Naive thymus-derived CD8-positive, alpha-beta T cell (primary cell): ENCODE measurements at places on chromosomes 12 and 14. TPM values are rescaled to one million over a fixed set of nuclear protein-coding genes. Genes with fewer than 3 reads are reported as not detected.

The PZP gene
- total RNA-seq, result not detected

The KRT73 gene
- 10.0 TPM for total RNA-seq

The POTEM gene
- total RNA-seq, result not detected

The TAS2R19 gene
- 4.7 TPM for total RNA-seq

DNA sequence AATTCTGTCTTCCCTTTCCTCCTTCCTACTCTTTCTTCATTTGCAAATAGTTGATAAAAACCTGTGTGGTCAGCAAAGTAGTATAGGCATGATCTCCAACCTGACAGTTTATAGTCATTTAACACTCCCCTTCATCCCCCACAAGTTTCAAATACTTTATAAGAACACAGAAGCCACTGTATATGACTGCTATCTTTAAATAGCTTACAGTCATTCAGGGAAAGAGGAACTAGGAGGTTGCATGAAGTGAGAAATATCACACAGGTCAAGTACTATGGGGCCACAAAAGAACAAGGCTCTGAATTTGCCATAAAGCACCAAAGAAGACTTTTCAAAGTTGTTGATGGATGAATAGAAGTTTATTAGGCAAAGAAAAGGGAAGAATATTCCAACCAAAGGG, 431.3 kb downstream of the NPAS3 start:
- no peak for DNase-seq

GRCh38 chr12:12333407-12334366, 16.4 kb downstream of the MANSC1 start:
- DNase-seq, result no peak

GRCh38 chr14:40414386-40414785, 982.2 kb upstream of the FBXO33 start:
- no peak for DNase-seq

DNA sequence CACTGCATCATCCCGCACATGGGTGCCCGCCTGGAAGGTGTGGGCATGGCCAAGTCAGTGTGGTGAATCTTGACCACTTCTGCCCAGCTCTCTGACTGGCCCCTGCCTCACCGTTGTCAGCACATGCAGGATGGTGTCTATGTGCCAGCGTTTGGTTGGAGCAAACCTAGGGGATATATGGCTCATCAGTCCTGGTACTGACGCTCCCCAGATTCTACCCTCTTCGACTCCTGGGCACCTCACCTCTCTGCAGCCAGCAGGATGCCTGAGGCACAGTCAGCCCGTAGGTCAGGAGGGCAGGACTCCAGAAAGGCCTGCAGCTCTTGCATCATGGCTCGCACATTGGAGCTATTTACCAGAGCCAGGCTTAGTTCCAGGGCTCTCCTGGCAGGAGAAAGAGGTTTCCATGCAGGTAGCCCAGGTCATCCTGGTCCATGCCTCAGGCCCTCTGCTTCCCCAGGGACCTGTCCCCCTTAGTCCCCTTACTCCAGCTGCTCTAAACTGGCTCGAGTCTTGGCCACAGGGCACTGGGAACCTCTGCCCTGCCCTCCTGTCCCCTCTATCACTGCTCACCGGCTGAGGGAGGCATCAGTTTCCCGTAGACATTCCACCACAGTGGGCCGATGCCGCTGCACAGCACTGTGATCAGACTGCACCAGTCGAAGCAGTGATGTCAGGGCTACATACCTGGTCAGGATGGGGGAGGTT, 4.0 kb downstream of the AP1G2 start:
- DNase-seq, result no peak

GRCh38 chr14:35344107-35344807, 52.1 kb downstream of the PSMA6 start:
- DNase-seq, result no peak

- no peak for DNase-seq
These were observed 456.2 kb upstream of the MGAT4C start for GRCh38 chr12:86712425-86712843.

- no peak for DNase-seq
These were observed 10.3 kb downstream of the ZFYVE21 start for GRCh38 chr14:103725739-103726395.

DNA sequence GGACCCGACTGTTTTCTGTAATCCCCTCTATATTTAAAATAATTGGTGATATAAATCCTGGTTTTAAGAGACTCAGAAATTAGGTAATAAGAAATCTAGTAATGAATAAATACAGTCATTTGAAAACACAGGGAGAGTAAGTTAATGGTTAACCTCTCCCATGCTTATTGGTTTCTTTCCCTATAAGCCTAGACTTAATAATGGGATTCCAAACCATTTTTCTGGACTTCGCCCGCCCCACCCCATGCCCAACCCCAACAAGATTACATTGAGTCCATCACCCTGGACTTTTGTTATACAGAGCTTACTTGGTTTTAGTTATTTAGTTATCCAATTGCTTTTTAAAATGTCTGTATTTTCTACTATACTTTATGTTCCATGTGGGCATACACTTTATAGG, 98.7 kb downstream of the WIF1 start:
- no peak for DNase-seq

DNA sequence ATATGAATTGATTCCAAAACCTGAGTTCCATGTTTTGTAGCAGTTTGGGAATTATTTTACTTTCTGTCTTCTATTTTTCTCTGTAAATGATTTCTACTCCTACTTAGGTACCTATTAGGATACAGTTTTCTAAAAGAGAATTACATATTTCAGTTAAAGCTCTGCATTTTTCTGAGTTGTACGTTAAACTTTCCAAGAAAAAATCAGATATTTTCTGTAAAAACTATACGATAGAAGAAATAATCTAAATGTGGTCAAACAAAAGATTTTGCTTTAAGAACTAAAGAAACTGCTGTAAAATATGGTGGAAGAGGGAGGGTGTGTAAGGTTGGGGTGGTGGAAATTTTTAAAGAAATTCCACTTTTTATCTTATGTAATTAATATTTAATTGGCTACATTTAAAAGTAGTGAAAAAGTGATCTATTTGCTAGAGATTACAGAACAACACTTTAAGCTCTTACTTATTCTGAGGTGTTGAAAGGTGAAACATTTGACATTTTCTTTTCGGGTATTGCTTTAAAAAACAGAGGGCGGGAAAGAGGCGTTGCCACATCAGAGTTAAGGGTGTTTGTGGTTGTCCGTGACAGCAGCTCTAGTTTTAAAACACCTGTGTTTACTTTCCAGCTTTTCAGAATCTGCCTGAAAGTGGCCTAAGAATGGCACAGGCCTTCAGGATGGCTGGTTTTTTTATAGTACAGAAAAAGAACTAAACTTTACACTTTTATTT, 187.3 kb downstream of the MIPOL1 start:
- DNase-seq, result no peak

- no peak for DNase-seq
These were observed 127.7 kb downstream of the NRXN3 start for GRCh38 chr14:78297858-78298257.

DNA sequence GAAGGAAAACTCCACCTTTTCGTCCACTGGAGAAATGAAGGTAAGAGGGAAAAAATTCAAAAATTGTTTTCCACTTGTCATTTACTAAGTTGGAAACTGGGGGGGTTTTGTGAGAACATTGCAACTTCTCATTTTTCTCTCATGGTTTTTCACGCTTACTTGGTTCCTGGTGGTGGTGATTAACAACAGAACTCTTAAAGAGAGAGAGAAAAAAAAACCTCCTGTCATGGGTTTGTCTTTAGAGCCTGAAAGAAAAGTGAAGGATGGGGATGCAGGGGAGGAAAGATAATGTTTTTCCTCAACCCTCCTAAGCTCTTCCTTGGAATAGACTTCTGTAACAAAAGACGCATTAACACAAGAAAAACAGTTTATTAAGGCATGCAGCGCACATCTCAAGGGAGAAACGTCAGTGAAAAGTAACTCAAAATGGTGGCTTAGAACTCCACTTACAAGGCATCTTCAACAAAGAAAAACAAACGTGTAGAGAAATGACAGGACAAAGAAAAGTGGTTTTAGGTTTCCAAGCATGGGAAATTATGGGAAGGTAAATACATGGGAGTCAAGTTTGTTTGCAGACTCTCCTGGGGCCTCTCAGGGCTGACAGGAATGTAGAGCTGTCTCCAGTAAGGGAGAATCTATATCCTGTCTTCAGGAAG, 81.9 kb upstream of the ATF7IP start:
- DNase-seq, result no peak

DNA sequence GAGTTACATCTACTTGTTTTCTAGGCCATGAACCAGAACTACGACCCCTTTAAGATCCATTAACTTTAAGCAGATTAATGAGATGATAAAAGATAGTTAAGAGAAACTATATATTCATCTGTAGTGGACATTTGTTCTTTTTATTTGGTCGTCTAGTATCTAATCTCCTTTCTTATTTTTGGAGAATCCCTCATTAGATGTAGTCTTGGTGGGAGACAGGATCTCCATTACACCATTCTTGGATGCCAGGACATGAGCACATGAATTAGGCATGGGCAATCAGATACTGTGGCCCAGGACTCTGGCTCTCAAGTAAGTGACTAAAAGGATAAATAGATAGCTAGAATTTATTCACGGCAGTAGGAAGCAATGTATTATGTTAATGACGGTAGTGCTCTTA, 245.0 kb downstream of the ATP23 start:
- DNase-seq, result no peak

DNA sequence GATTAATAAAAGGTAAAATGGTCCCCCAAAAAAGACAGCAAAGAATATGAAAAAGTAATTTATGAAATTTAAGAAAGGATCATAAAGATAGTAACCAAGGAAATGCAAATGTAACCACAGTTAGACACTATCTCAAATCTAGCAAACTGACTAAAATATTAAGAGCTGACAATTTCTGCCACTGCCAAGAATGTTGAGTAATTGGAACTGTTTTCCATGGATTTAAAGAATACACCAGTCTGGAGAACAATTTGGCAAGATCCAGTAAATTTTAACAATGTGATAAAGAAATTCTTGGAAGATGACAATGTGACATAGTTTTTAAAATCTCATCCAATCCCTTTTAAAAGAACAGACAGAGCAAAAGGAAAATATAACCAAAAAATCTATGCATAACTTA, 798.0 kb upstream of the MGAT4C start:
- no peak for DNase-seq

GRCh38 chr12:110310763-110311162, 29.7 kb downstream of the ATP2A2 start:
- DNase-seq, result no peak

DNA sequence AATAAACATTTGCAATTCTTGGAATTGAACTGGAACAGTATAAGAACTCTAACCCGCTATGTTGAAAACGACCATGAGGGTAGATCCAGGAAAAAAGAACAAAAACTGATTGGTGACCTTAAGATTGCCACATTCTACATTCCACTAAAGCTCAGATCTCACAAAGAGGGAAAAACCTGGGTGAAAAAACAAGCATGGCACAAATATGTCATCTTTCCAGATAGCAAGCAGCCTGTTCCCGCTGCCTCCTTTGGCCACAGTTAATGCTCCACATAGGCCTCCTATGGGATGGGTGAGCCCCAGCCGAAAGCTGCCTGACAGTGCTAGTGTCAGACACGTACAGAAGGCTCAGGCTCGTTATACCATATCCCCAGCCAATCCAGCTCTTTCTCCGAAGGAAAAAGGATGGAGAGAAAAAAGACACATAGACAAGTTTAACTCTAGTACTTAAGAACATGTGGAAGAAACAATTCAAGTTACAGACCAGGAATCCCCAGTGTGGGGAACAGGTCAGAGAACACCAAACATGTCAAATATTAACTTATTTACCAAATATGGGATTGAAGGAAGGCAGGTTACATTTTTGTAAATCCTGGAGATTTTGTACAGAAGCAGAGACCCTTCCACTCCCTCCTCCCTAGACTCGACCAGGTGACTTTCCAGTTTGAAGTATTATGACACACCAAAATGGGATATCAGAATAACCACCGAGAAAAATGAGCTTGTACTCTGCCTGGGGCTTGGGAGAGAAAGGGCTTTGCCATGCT, 14.7 kb downstream of the LETMD1 start:
- DNase-seq, result no peak

GRCh38 chr12:22037947-22038346, 8.1 kb upstream of the CMAS start:
- no peak for DNase-seq

DNA sequence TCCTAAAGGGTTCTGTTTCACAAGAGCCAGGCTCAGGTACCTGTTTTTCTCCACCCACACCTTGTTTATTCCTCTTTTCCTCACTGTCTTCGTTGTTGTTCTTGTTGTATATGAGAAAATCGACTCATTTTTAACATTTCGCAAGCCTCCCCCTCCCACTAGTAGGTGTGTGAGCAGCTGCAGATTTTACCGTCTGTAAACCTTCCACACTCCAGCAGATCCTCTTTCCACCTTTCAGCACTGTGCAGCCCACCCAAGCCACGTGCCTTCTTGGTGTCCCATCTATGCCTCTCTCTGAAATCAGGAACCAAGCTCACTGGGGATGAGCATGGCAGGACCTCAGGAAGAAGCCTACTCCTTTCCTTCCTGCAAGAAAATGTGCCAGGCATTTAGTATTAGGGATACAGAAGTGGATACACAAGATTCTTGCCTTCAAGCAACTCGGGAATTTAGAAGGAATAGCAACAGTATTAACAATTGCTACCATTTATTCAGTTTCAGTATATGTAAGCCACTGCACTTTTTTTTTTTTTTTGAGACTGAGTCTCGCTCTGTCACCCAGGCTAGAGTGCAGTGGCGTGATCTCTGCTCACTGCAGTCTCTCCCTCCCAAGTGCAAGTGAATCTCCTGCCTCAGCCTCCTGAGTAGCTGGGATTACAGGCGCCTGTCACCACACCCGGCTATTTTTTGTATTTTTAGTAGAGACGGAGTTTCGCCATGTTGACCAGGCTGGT, 113.6 kb downstream of the CHST11 start:
- DNase-seq, result no peak

GRCh38 chr14:101247842-101248725, 313.2 kb upstream of the DIO3 start:
- DNase-seq, result no peak

DNA sequence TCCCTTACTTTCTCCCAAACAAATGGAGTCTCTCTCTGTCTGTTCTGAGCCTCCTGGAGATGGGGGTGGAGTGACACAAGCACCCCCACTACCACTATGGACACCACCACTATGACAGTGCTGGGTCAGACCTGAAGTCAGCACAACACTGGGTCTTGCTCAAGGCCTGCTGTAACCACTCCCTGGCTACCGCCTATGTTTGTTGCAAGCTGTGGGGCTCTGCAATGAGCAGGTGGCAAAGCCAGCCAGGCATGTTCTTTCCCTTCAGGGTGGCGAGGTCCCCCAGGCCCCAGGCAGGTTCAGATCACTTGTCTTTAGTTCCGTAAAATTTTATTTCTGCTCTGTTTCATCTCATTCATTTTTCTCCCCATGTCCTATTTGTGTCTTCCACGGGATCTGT, 349.8 kb downstream of the TMEM121 start:
- no peak for DNase-seq

DNA sequence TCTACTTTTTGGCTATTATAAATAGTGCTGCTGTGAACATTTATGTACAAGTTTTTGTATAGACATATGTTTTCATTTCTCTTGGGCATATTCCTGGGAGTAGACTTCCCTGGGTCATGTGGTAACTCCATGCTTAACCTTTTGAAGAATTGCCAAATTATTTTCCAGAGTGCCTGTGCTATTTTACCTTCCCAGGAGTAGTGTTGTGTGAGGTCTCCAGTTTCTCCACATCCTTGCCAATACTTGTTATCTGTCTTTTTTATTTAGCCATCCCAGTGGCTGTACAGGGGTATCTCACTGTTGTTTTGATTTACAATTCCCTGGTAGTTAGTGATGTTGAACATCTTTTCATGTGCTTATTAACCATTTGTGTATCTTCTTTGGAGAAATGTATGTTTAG, 18.9 kb downstream of the UBE3B start:
- DNase-seq, result no peak
